Esophagus (tissue), 2 donors: ENCODE measurements at places on chromosomes 5 and 9. TPM values are rescaled to one million over a fixed set of nuclear protein-coding genes. Genes with fewer than 3 reads are reported as not detected.

RASGEF1C gene
- polyA plus RNA-seq: 0.13 TPM

EGR1 gene
- polyA plus RNA-seq: 45.0 TPM

TXNDC8 gene
- not detected for polyA plus RNA-seq

CKMT2 gene
- polyA plus RNA-seq: 1.5 TPM

LCN15 gene
- polyA plus RNA-seq: not detected

IL12B gene
- polyA plus RNA-seq: not detected

MARCOL gene
- not detected for polyA plus RNA-seq

ADAMTS19 gene
- polyA plus RNA-seq: 0.07 TPM

ZNF366 gene
- 0.26 TPM for polyA plus RNA-seq

PAEP gene
- polyA plus RNA-seq: not detected

UBQLN1 gene
- polyA plus RNA-seq: 35.8 TPM

APBA1 gene
- 0.82 TPM for polyA plus RNA-seq

LHX3 gene
- not detected for polyA plus RNA-seq

LCN10 gene
- polyA plus RNA-seq: 14.9 TPM

CAMK4 gene
- 0.39 TPM for polyA plus RNA-seq

CDC25C gene
- polyA plus RNA-seq: 1.0 TPM

PCDHB14 gene
- 0.88 TPM for polyA plus RNA-seq

FAM78A gene
- 0.86 TPM for polyA plus RNA-seq

POC5 gene
- polyA plus RNA-seq: 3.5 TPM

C5orf52 gene
- polyA plus RNA-seq: not detected

IFNB1 gene
- not detected for polyA plus RNA-seq

GABRP gene
- 55.7 TPM for polyA plus RNA-seq

TTC16 gene
- polyA plus RNA-seq: 0.04 TPM

PLAC8L1 gene
- polyA plus RNA-seq: not detected

BHMT2 gene
- 4.4 TPM for polyA plus RNA-seq

PNPLA7 gene
- 3.9 TPM for polyA plus RNA-seq

STPG3 gene
- polyA plus RNA-seq: not detected

CERT1 gene
- polyA plus RNA-seq: 13.4 TPM

SLC36A3 gene
- polyA plus RNA-seq: not detected

FOXD4L4 gene
- 0.02 TPM for polyA plus RNA-seq

POLR3G gene
- 3.4 TPM for polyA plus RNA-seq

MTX3 gene
- 4.8 TPM for polyA plus RNA-seq

TLR4 gene
- 0.47 TPM for polyA plus RNA-seq

ORM1 gene
- not detected for polyA plus RNA-seq

GMCL2 gene
- not detected for polyA plus RNA-seq

GRM6 gene
- not detected for polyA plus RNA-seq

SLIT3 gene
- 0.53 TPM for polyA plus RNA-seq

CDC42SE2 gene
- 5.1 TPM for polyA plus RNA-seq

IFNA21 gene
- polyA plus RNA-seq: not detected

TLX3 gene
- not detected for polyA plus RNA-seq

CERCAM gene
- polyA plus RNA-seq: 9.6 TPM
